Hematopoietic multipotent progenitor cell treated with erythropoietin and hydrocortisone succinate and interleukin-3 and kit ligand, for 17 days (in vitro differentiated cells): ENCODE measurements at places on chromosomes 2 and 18.

- DNase-seq = no peak
These were observed 33.4 kb upstream of the ITGA6 start for GRCh38 chr2:172394002-172394401.

DNA sequence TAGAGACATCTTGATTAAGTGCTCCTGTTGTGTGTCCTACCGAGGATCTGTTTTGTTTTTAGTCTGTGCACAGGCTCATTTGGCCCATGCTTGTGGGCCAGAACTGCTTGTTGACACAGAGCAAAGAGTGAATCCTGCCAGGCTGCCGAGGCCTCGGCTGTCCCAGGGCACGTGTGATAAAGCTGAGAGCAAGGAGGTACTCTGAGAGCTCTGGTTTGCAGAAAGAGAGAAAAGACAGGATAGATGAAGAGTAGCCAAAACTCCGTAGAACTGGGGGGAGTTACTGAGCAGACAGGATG lies 175.1 kb downstream of the FAM210A start:
- DNase-seq = no peak

DNA sequence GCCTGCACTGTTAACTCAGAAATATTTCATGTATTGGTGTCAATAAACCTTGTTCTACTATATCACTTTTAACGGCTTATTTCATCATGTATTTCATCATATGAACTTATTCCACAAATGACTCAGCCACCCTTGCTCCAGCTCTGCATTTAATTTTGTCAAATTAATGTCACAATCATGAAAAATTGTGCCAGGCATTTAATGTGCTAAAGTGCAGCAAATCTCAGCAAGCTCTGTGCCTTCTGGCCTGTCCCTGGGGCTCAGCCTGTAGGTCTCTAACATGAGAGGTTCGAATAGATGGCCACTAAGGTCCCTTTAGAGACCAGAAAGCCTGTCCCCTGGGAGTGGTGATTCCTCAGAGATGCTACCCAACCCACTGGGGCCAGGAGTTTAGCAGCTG lies 28.6 kb downstream of the BOD1L2 start:
- DNase-seq = no peak

DNA sequence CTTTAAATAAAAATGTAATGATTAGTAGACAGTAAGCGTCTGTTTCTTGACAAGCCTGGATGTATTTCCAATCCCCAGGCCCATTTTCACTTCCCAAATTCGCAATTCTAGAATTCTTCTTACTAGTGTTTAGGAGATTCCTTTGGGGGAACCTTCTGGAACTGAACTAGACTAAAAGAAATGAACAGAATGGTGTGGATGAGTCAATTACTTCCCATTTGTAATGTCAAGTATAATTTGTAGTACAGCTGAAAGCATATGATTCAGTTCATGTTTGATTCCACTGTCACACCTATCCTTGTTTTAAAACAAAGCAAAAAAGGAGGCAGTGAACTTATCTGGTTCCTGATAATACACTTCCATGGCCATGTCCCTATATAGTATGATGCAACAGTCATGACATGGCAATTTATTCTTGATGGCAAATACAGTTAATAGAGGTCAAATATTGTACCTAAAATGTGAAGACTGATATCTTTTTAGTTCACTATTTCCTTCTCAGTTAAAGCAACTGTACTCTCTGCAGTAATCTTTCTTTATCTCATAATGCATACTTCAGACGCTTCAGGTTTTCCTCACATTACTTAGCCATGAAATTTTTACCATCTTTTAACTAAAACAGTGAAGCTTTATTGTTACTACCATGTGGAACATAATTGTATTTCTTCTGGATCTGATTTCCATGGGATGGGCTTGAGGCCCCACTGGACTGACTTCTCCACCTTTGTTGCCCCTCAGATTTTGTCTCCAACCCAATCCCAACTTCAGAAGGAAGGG lies 2.0 kb downstream of the IDH1 start:
- peak; percentile 60 for DNase-seq

GRCh38 chr2:160737247-160737646 lies 243.6 kb upstream of the RBMS1 start:
- DNase-seq = no peak

GRCh38 chr2:64751286-64752260 lies 97.9 kb upstream of the SERTAD2 start:
- peak; percentile 98 for DNase-seq

- DNase-seq = no peak
These were observed 1.1 kb downstream of the DCC start for GRCh38 chr18:52341103-52341432.
